ENCODE measurements at places on chromosomes 6 and 20. TPM values are rescaled to one million over a fixed set of nuclear protein-coding genes. Genes with fewer than 3 reads are reported as not detected.

The COL19A1 gene
- total RNA-seq: 1.4 TPM

The RNF39 gene
- not detected for total RNA-seq

The ASIP gene
- total RNA-seq: 9.5 TPM

The TNFRSF6B gene
- total RNA-seq: 0.64 TPM

The MYLK4 gene
- total RNA-seq: 2.5 TPM

The IYD gene
- total RNA-seq: not detected

The RIPOR3 gene
- total RNA-seq: 8.0 TPM

The L3MBTL3 gene
- total RNA-seq: 4.3 TPM

The SLC17A4 gene
- total RNA-seq: not detected

The MAP1LC3A gene
- total RNA-seq: 137 TPM

The CDH26 gene
- total RNA-seq: 1.6 TPM

The CLDN20 gene
- not detected for total RNA-seq

The LINC00237 gene
- total RNA-seq: not detected

The TSBP1 gene
- total RNA-seq: not detected

The LTB gene
- total RNA-seq: 0.40 TPM

The MAP7 gene
- total RNA-seq: 3.9 TPM

The SLC17A1 gene
- total RNA-seq: not detected

The LKAAEAR1 gene
- total RNA-seq: not detected

The WFDC2 gene
- total RNA-seq: 1.4 TPM
